ENCODE measurements at places on chromosomes 13 and 19.

DNA sequence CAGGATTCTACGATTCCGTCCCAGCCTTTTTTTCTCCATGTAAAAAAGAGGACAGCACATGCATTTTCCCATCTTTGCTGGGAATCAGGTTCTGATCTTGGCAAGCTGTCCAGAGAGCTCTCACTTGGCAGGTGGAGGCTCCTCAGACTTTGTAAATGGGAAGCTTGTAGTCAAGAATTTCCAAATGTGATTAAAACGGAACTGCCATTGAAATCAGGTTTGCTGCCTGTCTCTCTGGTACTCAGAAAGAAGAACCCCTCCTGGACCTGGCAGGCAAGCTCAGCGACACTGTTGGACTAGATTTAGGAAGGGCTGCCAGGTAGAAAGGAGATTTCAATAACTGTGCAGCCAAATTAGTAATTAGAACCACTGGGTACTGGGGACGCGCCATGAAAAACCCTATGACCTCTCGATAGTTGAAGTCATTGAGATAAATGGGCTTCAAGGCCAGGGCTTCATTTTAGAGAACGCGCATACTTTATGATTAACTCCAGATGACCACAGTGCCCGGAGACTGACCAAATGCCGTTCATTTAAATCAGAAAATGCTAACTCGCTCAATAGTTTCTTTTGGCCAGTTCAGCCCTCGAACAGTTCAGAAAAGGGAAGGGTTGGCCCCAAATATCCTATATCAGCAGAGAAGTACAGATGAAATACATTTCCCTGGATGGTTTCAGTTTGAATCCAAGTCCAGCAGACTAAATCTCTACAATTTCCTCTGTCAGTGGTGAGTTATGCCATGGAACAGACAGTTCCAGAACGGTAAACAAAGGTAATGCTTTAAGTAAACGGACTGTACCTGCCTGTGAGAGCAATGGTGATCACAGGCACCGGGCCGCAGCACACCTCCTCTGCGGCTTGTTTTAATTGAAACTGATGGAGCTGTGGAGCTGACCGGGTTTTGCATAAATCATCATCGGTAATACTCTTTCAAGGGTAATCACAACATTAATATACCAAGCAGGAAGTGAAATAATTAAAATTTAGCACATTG, 517.4 kb downstream of the RFC3 start:
- no peak for DNase-seq

DNA sequence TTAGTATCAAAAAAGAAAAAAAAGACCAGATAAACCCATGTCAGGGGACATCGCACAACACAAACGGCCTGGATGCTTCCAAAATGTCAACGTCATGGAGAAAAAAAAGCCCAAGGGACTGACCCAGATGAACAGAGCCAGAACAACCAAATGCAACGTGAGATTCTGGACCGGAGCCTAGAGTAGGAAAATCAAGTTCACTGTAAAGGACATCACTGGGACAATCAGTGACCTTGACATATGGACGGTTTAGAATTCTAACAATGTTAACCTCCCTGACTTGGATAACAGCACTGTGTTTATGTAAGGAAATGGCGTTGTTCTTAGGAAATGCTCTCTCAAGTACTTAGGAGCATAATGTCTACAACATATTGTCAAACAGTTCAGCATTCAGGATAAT, 15.1 kb upstream of the EMP3 start:
- no peak for DNase-seq

DNA sequence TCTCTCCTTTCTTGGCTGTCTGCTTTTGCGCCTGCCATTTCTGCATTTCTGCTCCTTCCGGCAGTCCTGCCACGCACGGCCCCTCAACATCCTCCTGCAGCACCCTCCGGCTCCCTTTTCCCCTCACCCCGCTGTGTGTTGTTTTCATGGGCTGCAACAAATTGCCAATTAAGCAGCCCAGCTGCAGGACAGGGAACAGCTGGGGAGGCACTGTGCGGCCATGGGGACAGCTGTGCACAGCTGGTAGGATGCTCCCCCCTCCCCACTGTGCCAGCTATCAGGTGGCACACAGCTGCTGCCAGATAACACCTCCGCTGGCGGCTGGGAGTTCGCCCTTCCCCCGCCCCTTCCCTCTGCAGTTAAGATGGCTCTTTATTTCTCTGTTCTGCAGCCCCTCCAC, 25.4 kb downstream of the LYL1 start:
- no peak for DNase-seq

GRCh38 chr13:38637576-38637975, 49.3 kb upstream of the FREM2 start:
- no peak for DNase-seq

DNA sequence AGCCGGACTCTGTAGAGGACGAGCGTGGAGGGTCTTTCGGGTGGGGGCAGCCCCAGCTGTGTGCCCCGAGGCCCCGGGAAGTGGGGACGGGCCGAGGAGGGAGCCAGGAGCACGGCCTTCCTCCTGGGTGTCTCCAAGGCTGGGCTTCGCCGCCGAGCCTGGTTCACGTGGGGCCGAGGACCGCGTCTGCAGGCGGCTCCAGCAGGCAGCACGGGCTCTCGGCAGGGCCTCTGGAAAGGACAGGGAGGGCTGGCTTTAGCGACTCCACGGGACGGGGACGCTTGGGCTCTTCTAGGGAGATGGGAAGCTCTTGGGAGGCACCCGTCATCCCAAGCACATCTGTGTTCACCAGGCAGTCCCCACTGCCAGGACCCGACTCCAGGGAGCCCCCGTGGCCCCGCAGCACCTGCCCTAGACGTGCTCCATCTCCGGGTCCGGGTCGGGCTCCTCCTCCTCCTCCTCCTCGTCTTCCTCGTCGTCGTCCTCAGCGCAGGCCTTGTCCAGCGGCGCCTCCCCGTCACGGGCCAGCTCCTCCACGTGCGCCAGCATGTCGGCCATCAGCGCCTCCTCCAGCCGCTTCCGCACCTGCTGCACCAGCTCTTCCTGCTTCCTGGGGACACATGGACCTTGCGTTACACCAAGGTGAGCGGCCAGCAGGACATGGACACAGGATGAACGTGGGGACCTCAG, 9.9 kb upstream of the MEX3D start:
- no peak for DNase-seq

DNA sequence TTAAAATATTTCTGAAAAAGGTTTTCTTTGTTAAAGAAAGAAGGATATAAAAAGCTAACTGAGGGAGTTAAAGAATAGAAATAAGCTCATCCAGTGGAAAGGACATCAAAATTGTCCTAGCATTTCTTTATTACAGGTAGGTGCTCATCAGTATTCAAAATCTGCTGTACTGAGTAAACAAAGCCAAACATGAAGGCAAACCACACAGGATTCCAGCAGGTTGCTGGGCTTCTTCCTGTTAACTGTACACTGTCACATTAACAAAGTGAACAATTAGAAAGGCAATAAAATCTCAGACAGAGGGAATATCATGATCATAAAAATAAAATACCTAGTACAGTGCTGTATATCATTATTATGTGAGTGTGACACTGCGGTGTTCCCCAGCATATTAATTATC, 1541.0 kb downstream of the SLITRK5 start:
- DNase-seq, result no peak

- DNase-seq, result no peak
These were observed 110.1 kb downstream of the SLAIN1 start for GRCh38 chr13:77807431-77808135.

GRCh38 chr13:113452942-113453901, at the start of gene ADPRHL1:
ADPRHL1 (minus strand) TSS chr13:113453488; CDS start chr13:113453437, 51 bp downstream.
- DNase-seq, result no peak

DNA sequence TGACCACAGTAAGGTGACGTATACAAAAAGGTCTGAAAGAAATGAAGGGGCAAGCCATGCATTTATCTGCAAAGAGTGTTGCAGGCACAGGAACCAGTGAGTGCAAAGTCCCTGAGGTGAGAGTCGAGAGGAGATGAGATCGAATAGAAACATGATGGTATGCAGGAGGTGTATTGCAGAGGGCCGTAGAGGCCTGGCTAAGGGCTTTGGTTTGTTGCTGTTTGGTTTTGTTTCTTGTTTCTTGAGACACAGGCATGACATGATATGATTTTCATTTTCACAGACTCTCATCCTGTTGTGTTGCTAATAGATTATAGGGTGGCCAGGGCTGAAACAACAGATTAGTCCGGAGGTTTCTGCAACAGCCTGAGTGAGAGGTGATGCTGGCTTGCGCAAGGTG, 80.4 kb downstream of the HSPH1 start:
- no peak for DNase-seq

DNA sequence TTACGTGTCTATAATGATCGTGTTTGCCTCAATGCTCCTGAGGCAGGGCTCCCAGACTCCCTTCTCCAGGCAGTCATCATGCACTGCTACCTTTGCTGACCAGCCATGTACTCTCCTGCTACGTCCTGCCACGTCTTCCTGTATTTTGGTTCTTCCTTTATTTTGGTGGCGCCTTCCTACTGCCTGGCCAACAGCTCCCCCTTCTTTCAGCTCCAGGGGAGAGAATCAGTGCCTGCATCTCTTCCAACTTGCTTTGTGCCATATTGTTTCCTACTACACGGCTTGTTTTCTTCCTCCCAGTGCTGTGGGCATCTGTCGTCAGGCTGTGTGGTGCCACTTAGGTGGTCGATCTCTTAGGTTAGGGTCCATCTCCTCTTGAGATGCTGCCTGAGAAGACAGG, 96.2 kb downstream of the FGF9 start:
- DNase-seq, result no peak

DNA sequence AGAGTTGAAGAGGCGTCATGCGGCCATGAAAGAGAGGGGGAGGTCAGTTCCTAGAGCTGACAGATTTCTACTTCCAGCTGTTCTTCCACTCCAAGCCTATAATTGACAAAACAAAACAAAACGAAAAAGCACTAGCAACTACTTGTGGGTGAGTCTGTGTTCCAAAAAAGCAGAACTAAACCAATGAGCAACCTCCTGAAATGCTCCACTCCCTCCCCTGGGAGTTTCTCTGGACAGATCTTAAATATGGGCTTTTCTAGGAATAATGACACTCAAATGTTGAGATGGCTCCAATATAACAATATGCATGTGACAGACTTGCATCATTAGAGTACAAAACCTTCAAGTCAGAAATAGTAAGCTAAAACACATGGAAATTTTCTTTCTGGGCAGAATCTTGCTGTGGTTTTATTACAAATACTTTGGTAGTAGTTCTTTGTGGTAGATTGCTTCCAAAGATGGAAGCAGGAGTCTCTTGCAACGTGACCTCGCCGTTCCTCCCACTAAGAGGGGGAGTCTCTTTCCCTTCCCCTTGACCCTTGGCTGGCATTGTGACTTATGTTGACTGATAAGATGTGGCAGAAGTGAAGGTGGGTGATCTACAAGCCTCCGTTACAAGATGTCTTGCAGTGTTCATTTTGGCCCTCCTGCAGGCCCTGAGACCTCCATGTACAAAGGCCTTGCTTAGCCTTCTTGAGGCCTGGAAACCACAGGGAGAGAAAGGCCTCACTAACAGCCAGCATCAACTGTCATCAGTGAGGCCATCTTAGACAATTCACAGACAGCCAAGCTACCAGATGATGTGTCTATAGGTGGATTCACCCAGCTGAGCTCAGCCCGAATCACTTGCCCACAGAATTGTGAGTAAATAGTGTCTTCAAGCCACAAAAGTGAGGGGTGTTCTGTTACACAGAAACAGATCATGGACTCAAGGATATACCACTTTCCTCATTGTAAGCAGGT, 173.1 kb upstream of the RFC3 start:
- DNase-seq, result no peak

Measured in RWPE1 (cell line).